ENCODE measurements at places on chromosomes 2 and 18. TPM values are rescaled to one million over a fixed set of nuclear protein-coding genes. Genes with fewer than 3 reads are reported as not detected.

- no peak overlapping the region for H3K27ac ChIP-seq
- DNase-seq, result no peak
- H3K27me3 ChIP-seq, result peaks cover 13% of the 10 kb centered on the region
- H3K4me1 ChIP-seq, result no peaks in the 10 kb centered on the region
- no peaks in the 10 kb centered on the region for H3K36me3 ChIP-seq
Measured at GRCh38 chr2:42902939-42903709, 110.7 kb upstream of the HAAO start.

- no peaks in the 10 kb centered on the region for H3K4me1 ChIP-seq
- no peak for DNase-seq
- H3K27ac ChIP-seq, result no peak overlapping the region
- H3K27me3 ChIP-seq, result peaks cover 19% of the 10 kb centered on the region
- H3K36me3 ChIP-seq, result no peaks in the 10 kb centered on the region
Measured at GRCh38 chr2:113407446-113408099, 29.9 kb upstream of the ZNG1B start.

GRCh38 chr2:156470975-156471583 lies 34.9 kb downstream of the GPD2 start:
- DNase-seq, result no peak
- H3K4me1 ChIP-seq, result peaks cover 32% of the 10 kb centered on the region
- H3K27ac ChIP-seq, result no peak overlapping the region
- no peaks in the 10 kb centered on the region for H3K36me3 ChIP-seq
- no peak overlapping the region for H3K4me3 ChIP-seq

GRCh38 chr2:150538651-150539201 lies 51.3 kb upstream of the RND3 start:
- H3K36me3 ChIP-seq, result no peaks in the 10 kb centered on the region
- H3K4me3 ChIP-seq, result no peak overlapping the region
- no peaks in the 10 kb centered on the region for H3K4me1 ChIP-seq
- DNase-seq, result no peak
- no peaks in the 10 kb centered on the region for H3K27me3 ChIP-seq

GRCh38 chr2:33577084-33577483 lies 22.0 kb downstream of the FAM98A start:
- no peak overlapping the region for H3K27ac ChIP-seq
- H3K4me1 ChIP-seq, result peaks cover 7% of the 10 kb centered on the region
- no peaks in the 10 kb centered on the region for H3K36me3 ChIP-seq
- no peak for DNase-seq
- H3K4me3 ChIP-seq, result no peak overlapping the region

The C2orf74 gene
- 13.4 TPM for total RNA-seq

The NT5C1B gene
- total RNA-seq, result not detected

The GPR35 gene
- total RNA-seq, result 48.2 TPM
